ENCODE measurements at places on chromosomes 13 and 19.

GRCh38 chr19:38388349-38389100 is at the start of gene SPRED3:
Gene SPRED3, plus strand, starts transcription at chr19:38388697. Its CDS starts 1,606 bp downstream, at chr19:38390303.
- peak; percentile 74 for DNase-seq

- peak; percentile 39 for DNase-seq
These were observed 1.6 kb downstream of the RNASEH2B start for GRCh38 chr13:50911081-50911631.

- no peak for DNase-seq
These were observed 624 bp downstream of the GPR32 start for GRCh38 chr19:50770888-50771287.

DNA sequence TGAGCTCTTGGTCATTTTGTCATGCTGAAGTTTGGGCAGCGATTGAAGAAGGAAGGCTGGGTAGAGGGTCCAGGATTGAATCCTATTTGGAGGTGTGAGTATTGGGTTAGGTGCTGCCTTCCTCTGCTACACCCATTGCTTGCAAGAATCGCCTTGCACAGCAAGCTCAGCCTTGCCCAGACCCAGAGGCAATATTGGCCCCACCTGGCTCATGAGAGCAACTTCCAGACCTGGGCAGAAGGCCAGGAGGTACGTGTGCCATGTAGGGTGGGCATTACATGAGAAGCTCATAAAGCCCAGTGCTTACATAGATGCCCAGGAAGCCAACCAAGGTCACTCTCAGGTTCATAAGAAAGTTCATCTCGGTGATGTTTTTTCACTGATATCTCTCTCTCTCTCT is 718.0 kb downstream of the EFNB2 start:
- DNase-seq: no peak

GRCh38 chr13:60282708-60283107 is 114.3 kb upstream of the TDRD3 start:
- DNase-seq: no peak

DNA sequence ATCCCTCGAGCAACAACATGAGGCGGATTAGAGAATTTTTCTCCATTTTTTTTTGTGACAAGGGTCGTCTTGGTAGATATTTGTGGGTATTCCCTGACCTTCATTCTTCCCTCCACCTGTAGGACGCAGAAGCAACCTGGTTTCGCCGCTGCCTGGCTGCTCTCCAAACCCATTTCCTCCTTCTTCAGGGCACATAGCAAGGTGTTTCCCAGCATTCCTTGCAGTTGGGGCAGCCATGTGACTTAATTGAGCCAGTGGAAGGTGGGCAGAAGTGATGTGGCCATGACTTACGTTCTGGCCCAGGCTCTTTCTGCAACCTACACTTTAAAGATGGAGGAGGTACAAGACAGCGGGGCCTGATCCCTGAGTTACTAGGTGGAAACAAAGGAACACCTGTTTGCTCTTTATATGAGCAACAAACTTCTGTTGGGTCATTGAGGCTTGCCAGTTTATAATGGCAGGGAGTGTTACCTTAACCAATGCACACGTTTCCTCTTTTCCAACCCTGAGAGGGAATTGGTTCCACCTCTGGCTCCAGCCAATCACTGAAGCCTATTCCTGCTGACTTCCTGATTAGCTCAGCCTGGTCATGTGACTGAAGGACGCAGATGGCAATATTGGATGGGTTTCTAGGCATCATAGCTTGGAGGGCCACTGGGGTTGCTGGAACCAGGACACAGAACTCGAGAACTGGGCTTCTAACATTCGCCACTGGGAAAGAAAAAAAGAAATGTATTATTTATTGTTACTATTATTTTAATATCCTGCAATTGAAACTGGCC is 30.8 kb upstream of the ZNRF4 start:
- no peak for DNase-seq

DNA sequence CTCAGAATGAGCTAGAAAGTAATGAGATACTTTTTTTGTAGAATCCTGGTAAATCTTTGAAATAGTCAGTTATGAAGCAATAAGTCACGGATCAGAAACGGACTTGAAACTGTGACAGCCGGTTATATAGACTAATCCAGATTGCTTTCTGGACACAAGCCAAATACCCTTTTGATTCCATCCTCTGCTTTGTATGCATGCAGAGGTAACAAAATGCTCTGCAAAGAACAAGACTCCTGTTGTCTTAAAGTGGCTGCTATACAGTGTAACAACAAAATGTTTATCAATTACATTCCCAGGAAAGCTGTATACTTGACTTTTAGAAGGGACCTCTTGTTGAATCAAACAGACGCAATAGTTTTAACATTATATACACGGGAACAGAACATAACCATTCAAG is 66.5 kb upstream of the STARD13 start:
- DNase-seq: no peak

GRCh38 chr19:55369653-55370304 is 484 bp downstream of the IL11 start:
- peak; percentile 95 for DNase-seq

DNA sequence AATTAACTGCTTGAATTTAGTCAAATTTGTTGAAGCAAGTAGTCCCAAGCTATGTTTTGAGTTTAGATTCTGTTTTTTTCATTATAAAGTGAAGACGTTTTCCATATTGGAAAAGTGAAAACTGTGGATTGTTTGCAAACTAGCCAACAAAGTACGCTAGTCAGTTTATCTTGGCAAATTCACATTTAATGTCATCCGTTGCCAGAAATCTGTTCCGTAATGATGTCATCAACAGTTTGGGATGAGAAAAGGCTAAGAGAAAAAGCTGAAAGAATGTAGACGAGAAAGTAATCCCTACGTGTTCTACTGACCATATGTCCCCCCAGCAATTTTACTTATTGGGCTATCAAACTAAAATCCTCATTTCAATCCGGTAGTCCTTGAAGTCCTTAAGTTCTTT is 419.6 kb downstream of the GPC6 start:
- DNase-seq: no peak

- peak; percentile 90 for DNase-seq
These were observed 94.0 kb upstream of the RFC3 start for GRCh38 chr13:33723772-33724435.

GRCh38 chr19:28485292-28485691 is 727.7 kb downstream of the UQCRFS1 start:
- no peak for DNase-seq

DNA sequence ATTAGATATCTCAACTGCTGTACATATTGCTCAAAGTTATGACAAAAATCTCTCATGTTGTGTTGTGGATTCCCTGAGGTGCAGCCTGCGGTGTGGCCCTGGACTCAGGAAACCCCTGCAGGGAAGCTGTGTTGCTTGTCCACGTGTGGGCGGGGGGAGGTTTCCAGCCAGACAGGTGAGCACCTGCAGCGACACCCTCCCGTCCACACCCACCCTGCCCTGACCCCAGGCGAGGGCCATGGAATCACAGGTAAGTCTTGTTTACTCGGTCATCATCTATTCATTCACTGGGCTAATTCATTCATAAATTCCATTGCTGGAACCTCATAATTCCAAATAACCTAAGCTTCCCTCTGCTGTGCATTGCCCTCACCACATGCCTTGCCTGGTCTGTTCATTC is 14.1 kb downstream of the PLPP2 start:
- no peak for DNase-seq

DNA sequence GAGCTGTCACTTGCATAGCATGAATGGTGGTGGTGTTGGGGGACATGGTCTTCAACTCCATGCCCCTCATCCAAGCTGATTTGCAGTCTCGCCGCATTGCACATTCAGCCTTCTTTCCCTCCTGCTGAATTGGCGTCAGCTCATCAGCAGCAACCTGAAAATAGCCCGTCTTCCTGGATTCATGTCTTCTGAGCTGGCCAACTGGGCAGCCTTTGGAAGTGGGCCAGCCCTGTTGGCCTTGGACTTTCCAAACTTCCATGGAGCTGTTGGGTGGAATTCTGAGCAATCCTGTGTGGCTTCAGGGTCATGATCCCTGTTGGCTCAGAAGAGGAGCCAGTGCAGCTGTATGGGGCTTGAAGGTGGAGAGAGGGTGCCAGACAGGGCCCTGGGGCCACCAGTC is 68.8 kb downstream of the ZNF536 start:
- no peak for DNase-seq

DNA sequence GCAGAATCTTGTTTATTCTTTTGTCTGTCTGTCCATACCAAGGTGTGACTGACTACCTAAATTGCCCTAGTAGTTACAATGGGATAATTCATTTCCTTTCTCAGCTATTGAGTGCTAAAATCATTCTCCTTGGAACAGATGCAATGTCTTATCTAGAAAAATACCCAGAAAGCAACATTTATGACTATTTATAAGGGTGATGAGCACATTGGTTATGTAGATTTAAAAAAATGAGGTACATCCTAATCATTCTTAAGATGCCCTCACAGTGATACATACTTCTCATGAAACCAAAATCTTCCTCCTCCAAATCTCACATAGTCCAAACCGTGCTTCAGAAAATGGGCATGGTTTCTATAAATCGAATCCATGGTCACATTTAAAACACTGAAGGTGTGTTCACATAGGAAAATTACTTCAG is 11.6 kb upstream of the UBE2L5 start:
- DNase-seq: peak; percentile 52

DNA sequence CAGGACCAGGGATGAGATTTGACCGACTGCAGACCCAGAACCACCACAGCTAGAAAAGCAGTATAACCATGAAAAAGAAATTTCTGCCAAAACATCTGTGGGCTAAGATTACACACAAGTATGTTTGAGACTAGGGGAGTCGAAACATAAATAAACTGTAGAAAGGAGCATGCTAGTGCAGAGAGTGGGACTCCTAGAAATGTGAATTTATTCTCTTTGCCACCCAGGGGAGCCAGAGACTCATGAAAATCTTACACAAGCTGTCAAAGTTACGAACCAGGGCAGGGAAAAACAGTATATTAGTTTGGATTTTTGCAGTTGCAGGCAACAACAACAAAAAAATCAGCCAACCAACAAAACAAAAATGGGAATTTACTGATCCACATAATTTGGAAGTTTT is 12.3 kb upstream of the HSPH1 start:
- peak; percentile 22 for DNase-seq

DNA sequence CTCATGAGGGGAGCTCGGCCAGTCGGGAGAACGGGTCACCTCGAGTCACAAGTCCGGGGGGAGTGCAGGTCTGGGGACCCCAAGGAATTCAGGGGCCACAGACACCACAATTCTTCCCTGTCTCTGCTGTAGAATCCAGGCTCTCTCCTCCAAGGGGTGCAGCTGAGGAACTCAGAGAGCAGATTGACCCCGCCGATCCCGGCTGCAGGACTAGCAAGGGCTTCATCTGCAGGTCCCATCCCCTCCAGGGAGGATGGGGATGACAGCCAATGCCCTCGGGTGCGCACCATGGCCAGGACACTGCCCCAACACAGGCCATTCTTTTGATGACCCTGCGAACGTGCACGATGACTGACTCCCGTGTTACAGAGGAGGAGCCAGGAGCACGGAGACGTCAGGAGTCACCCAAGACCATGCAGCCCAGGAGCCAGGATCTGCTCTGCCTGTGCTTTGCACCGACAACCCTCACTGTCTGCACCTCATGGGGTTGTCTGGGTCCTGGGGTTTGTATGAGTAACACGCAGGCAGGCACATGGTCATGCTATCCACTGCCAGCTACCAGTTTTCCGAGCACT is 48.5 kb upstream of the TUBGCP3 start:
- DNase-seq: no peak

GRCh38 chr19:4645718-4646117 is 6.4 kb downstream of the TNFAIP8L1 start:
- DNase-seq: no peak

GRCh38 chr19:16627193-16627927 is 644 bp downstream of the MED26 start:
- peak; percentile 51 for DNase-seq

All from GM23248 (cell line).